ENCODE measurements at places on chromosomes 6 and 20.

- no peak for DNase-seq
Observed at GRCh38 chr6:135002229-135002844, 52.3 kb downstream of the HBS1L start.

- no peak for DNase-seq
Observed at GRCh38 chr20:15022921-15023320, 685.5 kb upstream of the FLRT3 start.

DNA sequence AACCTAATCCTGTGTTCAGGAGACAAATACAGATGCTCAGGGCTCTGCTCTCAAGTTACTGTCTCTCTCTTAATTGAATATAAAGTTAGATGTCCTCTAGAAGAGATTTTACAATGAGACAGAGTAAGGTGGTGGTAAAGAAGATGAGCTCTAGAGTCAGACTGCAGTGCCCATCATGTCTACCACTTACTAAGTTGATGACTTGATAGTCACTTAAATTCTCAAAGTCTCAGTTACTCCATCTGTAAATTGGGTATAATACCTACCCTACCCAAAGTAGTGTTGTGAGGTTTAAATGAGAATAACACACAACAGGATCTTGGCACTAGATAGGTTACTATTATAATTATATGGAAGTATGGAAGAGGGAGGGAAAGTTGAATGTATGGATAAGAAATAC lies 1.6 kb downstream of the DHX35 start:
- no peak for DNase-seq

- no peak for DNase-seq
Observed at GRCh38 chr6:103107985-103108384, 1714.5 kb downstream of the GRIK2 start.

DNA sequence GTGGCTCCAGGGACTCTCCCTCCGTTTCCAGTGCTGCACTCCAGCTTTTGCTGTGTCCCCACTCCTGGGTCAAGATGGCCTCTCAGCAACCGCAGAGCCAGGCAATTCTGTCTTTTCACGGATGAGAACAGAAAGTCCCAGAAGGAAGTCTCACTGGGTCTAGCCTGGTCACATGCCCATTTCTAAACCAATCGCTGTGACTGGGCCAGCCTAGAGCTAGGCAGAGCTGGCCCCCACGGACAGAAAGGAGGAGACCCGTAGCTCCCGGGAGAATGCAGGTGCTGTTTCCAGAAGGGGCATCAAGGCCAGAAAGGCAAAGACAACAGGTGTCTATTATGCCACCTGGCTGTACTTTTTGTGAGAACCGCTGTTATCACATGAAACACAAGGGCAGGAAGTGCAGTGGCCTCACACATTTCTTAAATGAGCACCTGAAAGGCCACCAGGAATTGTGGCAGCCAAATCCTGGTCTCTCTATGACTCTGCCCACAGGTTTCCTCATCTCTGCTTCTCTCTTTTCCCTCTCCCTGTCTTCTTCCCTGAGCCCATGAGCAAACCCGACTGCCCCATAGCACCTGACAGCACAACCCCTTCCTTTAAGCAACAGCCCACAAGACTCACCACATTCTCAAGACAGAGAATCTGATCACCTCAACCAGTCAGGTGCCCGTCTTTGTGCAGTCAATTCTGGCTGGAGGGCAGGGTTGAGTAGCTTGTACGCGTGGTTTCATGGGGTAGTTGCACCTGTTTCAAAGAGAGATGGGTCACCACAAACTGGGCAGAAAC lies 37.1 kb upstream of the B4GALT5 start:
- DNase-seq = no peak

DNA sequence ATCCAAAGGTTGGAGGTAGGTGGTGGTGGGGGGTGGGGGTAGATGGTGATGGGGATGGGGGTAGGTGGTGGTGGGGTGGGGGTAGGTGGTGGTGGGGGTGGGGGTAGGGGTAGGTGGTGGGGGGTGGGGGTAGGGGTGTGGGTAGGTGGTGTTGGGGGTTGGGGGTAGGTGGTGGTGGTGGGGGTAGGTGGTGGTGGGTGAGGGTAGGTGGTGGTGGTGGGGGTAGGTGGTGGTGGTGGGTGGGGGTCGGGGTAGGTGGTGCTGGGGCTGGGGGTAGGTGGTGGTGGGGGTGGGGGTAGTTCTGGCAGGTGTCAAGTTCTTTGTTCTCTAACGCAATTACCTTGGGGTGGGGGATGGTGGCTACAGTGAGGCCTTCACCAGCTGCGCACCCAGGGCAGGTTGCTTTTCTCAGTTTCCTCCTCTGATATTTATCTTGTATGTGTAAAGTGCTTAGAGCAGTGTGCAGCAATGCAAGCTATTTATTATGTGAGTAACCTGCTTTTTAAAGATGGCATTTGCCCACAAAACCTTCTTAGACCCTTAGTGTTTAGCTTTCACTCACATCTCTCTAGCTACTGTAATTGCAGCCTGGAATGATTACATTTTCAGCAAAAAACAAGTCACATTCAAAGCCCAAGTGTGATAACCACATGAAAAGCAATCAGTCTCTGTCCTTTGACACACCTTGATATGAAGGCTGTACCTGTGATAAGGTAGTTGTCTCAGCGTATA lies 8.2 kb upstream of the CCDC167 start:
- DNase-seq = no peak

- DNase-seq = no peak
Observed at GRCh38 chr6:46104209-46104608, 25.6 kb upstream of the ENPP4 start.

- DNase-seq = no peak
Observed at GRCh38 chr6:5292154-5292553, 30.8 kb downstream of the FARS2 start.

DNA sequence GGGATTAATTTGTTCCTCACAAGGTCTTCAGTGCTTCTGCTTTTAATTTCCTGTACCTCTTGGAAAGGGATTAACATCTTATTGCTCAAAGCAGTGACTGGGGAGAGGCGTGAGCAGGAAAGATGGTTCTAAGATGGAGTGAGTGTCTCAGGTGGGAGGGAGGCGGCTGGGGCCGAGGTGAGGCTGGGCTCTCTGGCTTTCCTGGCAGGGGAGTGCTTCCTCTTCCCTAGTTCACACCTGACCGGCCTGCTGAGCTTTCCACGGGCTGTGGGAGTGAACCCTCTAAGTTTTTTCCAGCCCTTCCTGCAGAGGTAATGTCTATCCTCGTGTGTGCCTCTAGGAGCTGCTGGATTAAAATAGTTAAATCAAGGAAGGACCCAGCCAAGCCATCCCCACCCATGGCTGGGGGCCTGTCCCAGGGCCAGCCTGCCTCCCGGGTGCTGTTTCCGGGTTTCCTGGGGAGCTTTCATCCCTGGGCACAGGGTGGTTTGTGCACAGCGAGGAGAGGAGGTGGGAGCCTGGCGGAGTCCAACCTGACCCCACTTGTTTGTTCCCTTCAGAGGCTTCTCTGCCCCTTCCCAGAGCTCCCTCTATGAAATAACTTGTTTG lies 179.1 kb downstream of the TFAP2C start:
- DNase-seq = no peak

DNA sequence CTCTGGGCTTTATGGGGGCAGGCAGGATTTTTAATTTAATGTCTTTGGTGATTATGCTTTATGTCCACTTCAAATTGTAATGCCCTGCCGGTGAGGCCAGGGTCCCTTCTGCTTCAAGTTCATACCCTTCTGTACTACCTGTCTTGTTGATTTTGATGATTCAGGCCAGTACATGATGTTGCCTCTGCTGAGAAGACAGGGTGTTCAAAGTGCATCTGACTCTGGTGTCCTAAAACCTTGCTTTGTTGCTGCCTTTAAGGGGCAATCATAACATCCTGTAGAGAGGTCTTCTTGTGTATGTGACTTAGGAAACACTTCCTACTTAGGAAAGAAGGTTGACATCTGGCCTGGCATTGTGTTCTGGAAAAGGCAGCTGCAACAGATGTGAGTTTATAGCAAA lies 113.2 kb downstream of the TMEM170B start:
- DNase-seq = no peak

GRCh38 chr6:85111481-85112011 lies 338.3 kb upstream of the NT5E start:
- DNase-seq = no peak

DNA sequence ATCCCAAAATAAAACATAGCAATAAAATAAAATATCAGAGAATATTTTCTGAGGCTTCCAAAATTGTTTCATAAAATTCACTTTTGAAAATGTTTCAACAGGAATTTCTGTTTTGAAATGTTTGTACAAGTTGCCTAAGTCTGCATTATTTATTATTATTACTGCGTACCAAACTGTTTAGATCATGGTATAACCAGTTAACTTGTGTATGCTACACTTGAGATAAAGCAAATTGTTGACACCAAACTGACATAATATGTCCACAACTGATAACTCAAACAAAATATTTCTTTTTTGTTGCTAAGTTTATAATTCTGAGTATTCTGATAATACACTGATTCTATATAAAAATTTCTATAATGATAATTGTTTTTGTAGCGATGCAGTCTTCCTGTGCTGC lies 531.8 kb upstream of the EYS start:
- DNase-seq = no peak

- DNase-seq = no peak
Observed at GRCh38 chr6:127762284-127762683, 138.6 kb downstream of the THEMIS start.

DNA sequence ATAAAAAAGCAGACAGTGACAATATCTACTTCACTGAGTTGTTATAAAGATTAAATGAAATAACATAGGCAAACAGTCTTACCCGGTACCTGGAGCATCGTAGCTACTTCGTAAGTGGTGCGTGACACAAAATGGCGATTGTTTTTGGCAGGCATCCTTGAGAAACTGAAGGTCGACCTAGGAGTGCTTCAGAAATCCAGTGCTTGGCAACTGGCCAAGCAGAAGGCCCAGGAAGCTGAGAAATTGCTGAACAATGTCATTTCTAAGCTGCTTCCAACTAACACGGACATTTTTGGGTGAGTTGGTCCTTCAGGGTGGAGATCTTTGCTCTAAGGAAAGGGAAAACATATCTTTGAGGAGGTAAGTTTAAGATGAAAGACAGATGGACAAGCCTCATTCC lies 4.8 kb downstream of the BPIFA2 start:
- DNase-seq = no peak

- DNase-seq = no peak
Observed at GRCh38 chr6:117034971-117035370, 157.9 kb downstream of the RFX6 start.

GRCh38 chr6:34148631-34149451 lies 3.0 kb upstream of the GRM4 start:
- no peak for DNase-seq

GRCh38 chr6:89282749-89283148 lies 32.4 kb downstream of the GABRR2 start:
- DNase-seq = no peak

- DNase-seq = no peak
Observed at GRCh38 chr6:15285682-15286294, 39.9 kb downstream of the JARID2 start.

GRCh38 chr6:85911067-85911466 lies 268.4 kb upstream of the SYNCRIP start:
- DNase-seq = no peak

- DNase-seq = peak; percentile 89
Observed at GRCh38 chr6:120005292-120005976, 655.9 kb upstream of the MAN1A1 start.

GRCh38 chr6:10584607-10585006 lies 63.5 kb downstream of the GCNT2 start:
- DNase-seq = no peak

DNA sequence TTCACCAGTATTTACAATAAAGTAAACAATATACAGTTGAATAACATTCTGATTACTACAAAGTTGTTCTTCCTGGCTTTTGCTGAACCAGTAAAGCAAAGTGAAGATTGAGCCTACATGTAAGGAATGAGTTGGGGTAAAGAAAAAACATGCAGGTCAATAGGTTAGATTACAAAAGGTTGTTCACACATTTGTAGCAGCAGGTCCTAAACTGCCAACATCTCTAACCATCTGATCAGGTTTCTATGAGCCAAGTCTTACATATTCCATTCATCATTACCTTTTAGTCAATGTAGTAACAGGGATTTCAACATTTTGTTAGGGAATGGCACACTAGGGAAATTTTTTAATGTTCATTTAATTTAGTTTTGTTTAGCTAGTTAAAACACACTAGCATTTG lies 9.3 kb upstream of the CALHM6 start:
- no peak for DNase-seq

DNA sequence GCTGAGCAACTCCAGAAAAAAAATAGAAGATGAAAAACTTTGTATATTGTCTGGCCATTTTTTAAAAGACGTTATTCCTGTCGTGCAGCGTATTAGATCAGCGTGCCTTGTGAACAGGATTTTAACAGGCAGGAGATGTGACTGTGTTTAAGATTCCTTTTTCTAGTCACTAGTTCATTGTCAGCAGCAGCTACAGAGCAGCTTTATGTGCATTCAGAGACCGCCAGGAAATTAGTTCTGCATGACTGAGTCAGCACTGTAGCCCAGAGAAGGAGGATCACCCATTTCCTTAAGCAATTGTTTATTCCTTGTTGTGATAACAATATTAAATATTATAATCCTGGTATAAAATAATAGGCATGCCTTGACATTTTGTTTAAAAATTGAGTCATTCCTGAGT lies 75.4 kb upstream of the ADGRB3 start:
- DNase-seq = peak; percentile 90

DNA sequence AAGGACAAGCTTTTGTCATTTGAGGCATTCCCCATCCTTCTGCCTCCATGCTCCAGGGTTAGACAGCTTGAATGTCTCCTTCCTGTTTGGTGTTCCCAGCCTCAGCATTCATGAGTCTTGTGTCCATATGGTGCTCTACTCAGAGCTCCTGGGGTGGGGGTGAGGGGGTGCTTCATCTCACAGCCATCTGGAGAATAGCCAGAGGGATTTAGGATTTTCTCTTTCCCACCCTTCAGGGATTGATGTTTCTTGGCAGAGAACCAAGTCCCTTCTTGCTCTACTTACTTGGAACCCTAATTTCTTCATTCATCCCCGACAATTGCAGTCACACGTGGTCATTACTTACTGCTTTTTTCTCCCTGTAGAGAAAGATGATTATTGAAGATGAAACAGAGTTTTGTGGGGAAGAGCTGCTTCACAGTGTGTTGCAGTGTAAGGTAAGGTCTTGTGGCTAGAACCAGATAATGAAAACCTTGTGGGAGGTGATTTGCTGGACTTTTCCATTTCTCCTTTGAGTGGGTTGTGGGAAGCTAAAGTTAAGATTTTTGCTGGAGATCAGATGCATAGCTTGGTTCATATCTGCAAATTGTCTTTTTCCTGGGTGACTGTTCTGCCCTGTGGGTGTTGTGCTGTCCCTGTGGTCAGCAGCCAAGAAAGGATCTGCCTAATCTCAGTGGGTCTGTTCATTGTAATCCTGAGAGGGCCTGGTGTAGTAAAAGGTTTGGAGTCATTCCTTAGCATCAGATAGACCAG lies 18.6 kb downstream of the CMTR1 start:
- DNase-seq = no peak

GRCh38 chr20:15862178-15862577 lies 711.1 kb downstream of the KIF16B start:
- DNase-seq = peak; percentile 19

GRCh38 chr6:12602951-12603672 lies 113.5 kb upstream of the PHACTR1 start:
- DNase-seq = peak; percentile 23

DNA sequence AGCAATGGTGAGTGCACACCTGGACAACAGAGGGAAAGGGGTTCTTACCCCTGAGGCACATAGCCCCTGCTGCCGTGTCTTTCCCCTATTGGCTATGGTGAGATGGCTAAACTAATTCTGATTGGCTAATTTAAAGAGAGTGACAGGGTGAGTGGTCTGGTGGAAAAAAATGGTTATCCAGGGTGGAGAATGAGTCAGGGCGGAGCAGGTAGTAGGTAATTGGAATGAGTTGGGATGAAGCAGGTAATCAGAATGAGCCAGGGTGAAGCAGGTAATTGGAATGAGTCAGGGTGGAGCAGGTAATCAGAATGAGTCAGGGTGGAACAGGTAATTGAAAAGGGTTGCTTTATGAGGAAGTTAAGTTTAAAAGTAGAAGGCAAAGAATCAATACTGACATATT lies 200.3 kb downstream of the EYA4 start:
- DNase-seq = no peak
